ENCODE measurements at places on chromosomes 3 and 15.

DNA sequence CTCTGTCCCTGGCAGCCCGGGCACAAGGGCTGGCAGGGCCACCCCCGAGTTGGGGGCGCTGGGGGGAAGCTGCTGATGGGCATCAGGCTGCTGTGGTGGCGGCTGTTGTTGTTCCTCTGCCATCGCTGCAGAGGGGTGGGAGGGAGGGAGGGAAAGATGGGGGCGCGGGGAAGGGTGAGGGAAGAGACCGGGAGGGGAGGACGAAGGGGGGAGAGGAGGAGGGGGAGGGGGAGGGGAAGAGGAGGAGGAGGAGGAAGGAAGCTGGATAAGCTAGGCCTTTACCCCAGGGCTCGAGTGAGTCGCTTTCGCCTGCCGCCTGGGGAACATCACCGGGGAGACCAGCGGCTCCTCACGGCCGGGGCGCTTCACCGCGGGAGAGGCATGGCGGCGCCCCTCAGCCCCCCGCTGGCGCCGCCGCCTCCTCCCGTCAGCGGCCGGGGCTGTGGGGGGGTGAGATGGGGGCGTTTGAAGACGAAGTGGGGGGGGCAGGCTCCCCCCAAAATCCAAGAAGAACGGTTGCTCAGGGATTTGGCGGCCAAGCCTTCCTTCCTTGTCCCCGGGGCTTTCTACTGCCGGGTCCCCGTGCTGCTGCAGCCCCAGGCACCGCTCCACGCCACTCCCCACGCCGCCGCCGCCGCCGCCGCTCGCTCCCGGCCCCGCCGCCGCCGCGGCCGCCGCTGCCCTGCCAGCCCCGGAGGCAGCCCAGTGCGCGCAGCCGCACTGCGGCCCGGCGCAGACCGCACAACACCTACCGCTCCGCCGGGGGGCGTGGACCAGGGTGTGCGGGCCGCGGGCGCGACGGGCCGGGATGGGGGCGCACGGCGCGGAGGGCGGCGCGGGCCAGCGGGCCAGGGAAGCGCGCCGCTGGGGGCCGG is at the start of gene RFX7:
Gene RFX7 (minus strand): TSS at position 717 of the 875 bp plus-strand sequence. CDS start 594 bp downstream, at position 123.
- peak; percentile 60 for DNase-seq

GRCh38 chr3:197547306-197548011 is 8.3 kb downstream of the BDH1 start:
- no peak for DNase-seq

- DNase-seq = peak; percentile 51
Measured at GRCh38 chr3:13650210-13651056, 101.5 kb downstream of the FBLN2 start.

DNA sequence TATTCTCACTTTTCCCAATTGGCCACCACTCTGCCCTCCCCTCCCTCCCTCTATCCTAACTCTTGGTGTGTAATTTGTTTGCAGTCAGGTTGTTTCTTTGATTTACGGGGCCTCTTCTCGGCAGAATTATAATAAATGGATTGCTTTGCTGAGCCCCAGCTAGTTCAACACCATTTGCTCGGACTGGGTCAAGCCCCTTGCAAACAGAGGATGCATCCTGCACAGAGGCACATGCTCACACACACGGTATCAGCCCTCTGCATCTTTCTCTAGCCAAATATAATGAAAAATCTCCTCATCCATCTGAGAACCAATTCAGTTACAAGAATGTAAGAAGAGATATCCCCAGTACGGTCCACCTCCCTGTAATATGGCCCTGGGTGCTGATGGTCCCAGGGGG is 97.7 kb downstream of the EPHB1 start:
- no peak for DNase-seq

DNA sequence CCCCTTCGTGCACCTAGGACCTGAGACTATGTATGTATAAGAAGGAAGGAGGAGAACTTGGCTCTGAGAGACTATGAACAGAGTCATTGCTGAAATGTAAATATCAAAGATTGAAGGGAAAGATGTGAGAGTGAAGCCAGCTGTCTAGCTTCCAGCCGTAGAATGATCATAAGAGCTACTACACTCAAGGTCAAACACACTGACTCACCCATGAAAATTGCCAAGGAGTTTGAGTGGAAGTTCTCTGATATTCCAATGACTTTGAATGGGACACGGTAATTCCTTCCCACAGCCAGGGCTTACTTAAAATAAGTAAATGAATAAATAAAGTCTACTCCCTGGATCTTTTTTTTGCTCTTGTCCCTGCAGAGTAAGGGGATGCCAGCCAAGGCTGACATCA is 398.9 kb upstream of the TPRG1 start:
- no peak for DNase-seq
